Inflammatory macrophage (primary cell): ENCODE measurements at places on chromosomes 7 and 10.

DNA sequence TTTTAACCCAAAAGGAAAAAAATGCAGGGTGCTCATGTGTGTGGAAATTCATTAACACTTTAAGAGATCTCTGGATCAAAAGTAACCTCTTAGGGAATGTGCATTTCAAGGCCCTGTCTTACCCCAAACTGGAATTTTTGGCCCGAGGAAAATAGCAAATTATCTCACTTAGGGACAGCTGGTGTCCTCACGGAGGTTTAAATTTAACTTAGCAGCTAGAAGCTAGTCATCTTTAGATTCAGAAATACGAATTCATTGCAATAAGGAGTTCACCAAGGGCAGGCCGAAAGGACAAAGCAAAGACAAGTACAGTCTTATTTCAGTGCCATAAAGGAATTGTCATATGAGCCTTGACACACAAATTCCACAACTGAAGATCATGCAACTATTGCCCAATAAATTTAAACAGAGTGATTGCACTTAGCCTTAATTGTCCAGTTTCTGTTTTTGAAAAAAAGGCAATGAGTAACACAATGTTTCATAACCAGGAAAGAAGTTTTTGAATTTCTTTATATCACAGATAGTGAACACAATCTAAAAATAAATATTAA, 22.4 kb upstream of the SEMA3C start:
- peak; percentile 70 for DNase-seq

- DNase-seq = no peak
These were observed 39.4 kb downstream of the BTBD16 start for GRCh38 chr10:122310311-122311050.

DNA sequence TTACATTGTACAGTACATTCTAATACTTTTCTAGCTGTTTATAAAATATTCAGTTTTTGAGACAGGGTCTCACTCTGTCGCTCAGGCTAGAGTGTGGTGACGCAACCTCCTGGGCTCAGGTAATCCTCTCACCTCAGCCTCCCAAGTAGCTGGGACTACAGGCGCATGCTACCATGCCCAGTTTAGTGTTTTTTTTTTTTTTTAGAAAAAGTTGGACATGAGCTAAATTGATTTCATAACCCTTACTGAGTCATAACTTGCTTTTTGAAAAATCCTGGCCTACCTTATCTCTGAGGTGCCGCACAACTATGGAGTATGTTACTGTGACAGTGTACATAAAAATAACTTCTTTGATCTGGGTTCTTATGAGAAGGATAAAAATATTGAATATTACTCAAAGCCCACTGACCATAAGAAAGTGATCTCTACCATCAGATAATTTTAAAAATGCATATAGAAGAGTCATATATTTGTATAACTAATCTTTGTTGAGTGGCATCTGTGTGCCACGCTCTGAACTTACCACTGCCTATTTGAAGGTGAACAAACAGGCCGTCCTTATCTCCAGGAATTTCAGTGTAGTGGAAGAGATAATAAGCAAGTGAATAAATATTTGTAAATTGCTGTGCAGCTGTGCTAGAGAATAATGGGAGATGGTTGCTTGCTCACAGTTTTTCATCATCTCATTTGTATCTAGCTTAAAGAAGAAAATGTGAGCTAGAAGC, 73.2 kb downstream of the PPP1R9A start:
- DNase-seq = no peak

DNA sequence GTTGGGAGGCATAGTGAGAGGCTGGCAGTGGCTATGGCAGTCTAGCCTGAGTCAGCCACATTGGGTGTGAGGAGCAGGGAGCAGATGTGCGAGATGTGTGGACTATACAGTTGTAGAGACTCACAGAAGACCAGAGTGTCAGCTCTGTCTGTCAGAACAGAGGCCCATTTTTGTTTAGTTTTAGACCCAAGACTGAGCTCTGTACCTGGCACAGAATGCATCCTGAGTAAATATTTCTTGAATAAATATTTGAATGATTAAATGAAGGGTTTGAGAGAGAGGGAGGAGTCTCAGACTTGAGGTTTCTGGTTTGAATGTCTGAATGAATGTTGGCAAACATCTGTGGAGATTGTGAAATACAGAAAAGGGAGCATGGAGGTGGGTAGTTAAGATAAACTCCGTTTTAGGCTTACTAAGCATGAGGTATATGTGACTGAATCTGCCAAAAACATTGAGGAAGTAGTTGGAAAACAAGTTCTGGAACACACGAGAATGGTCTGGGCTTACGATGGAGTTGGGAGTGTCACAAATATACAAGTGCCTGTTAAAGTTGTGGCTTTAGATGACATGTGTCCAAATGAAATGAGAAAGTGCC, 3.6 kb downstream of the SEC23IP start:
- DNase-seq = peak; percentile 36

DNA sequence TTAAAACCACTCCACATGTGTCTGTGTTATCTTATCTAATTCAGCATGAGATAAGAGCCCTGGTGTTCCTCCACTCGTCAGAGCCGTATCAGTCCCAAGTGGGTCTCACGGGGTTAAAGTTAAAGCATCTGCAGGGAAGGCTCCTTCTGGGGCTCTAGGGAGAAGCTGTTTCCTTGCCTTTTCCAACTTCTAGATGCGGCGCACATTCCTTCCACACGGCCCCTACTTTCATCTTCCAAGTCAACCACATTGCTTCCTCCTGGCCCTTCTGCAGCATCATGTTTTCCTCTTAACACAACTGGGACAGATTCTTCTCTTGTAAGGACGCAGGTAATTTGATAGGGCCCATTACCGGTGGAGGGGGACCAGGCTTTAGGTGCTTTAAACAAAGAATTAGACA, 620.1 kb upstream of the DPP6 start:
- no peak for DNase-seq

DNA sequence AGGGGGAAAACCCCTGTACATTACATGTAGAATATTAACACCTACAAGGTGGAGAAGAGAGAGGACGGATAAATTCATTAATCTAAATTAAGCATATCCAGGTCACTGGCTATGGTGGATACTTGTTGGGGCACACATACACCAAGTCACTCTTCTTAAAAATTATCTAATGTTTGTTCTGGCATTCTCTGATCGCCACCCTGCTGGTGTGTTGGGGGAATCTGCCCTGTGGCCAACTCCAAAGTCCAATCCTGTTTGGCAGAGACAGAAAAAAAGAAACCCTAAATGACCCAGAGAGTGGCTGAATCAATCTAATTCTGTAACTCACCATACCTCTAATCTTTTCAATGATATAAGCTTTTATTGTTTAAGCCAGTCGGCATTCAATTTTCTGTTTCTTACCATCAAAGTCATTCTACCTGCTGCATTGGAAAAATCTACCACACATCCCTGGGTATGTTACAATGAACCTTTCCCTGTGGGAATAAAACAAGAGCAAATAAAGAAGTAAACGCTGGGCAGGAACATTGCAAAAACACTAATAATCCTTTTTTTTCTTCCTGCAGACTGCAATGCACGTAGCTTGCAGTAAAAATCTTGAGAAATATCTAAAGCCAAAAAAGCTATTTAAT, 34.2 kb downstream of the ELMO1 start:
- no peak for DNase-seq

- DNase-seq = peak; percentile 45
These were observed 32.6 kb downstream of the DUSP5 start for GRCh38 chr10:110530131-110530831.

- no peak for DNase-seq
These were observed 19.5 kb upstream of the GALNT17 start for GRCh38 chr7:71112436-71112835.

DNA sequence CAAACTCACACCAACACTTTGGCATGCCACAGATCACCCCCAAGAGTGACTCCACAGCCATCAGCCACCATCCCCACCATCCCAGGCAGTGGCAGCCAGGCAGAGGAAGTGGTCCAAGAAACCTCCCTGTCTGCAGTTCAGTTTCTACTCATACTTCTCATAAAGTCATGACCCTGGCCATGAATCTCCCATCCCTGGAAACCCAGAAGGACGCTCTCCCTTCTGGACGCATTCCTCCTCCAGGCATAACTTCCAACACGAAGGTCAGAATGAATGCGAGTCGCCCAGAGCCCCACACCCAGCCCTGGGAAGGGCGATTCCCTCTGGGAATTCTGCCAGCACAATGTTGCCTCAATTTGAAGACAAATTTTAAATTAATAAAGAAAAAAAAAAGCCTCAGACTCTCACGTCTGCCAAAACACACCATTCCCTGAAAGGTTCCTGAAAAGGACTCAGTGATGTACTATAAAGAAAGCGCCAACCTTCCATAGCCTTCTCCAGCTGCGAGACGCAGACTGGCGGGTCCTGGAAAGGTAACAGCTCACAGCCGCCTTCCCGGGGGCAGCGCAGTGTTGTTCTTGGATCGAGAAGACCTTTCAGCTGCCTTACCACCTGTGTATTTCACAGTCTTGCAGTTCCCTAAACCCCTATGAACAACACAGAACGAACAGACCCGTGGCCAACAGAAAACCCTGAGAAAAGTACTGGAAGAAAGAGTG, 307.6 kb downstream of the FRMD4A start:
- no peak for DNase-seq
